ENCODE measurements at places on chromosomes 13 and 19.

GRCh38 chr19:31598730-31599238, 249.5 kb upstream of the TSHZ3 start:
- no peaks in the 10 kb centered on the region for H3K27me3 ChIP-seq
- no peak overlapping the region for H3K4me3 ChIP-seq
- peaks cover 3% of the 10 kb centered on the region for H3K4me1 ChIP-seq
- DNase-seq: no peak

DNA sequence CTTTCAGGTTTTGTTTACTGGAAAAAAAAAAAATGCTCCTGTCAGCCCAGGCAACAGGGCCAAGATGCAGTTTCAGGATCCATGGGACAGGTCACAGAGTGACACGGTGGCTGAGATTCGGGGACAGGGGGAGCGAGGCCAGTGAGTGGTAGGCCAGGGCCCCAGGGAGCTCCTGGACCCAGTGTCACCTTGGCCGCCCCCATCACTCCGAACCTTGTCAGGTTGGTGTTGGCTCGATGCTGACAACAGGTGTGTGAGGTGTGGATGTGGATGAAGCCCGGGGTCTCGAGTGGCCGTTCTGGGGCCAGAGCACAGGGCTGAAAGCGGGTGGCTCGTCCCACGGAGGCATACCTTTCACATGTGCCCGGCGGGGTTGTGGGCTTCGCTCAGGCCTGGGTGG, 6.1 kb upstream of the UQCR11 start:
- no peak overlapping the region for H3K4me3 ChIP-seq
- H3K27ac ChIP-seq: no peak overlapping the region
- DNase-seq: no peak
- peaks cover 17% of the 10 kb centered on the region for H3K27me3 ChIP-seq
- no peaks in the 10 kb centered on the region for H3K4me1 ChIP-seq
- H3K36me3 ChIP-seq: no peaks in the 10 kb centered on the region

DNA sequence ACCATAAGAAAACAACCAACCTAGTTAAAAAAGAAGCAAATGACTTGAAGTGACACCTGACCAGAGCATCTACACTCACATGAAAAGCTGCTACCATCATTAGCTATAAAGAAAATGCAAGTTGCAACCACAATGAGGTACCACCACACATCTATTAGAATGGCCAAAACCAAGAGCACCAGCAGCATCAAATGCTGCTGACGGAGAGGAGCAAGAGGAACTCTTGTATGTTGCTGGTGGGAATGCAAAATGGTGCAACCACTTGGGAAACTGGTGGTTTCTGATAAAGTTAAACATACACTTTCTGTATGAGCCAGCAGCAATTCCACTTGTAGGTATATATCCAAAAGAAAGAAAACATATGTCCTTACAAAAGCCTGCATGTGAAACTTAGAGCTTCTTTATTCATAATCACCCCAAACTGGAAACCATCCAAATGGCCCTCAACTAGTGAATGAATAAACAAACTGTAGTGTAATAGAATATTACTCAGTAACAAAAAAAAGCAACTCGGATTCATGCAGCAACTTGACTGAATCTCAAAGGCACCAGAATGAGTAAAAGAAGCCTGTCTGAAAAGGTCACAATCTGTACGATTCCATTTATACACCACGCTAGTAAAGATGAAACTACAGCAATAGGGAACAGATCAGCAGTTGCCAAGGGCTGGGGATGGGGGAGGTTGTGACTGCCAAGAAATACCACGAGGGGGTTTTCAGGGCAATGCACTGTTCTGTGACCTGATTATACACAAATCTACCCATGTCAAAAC, 60.9 kb upstream of the RANBP3 start:
- H3K36me3 ChIP-seq: no peaks in the 10 kb centered on the region
- H3K4me3 ChIP-seq: no peak overlapping the region
- H3K4me1 ChIP-seq: no peaks in the 10 kb centered on the region
- no peak overlapping the region for H3K27ac ChIP-seq
- no peaks in the 10 kb centered on the region for H3K27me3 ChIP-seq

GRCh38 chr19:41784743-41785142, 11.6 kb upstream of the CEACAM3 start:
- H3K36me3 ChIP-seq: no peaks in the 10 kb centered on the region
- no peaks in the 10 kb centered on the region for H3K4me1 ChIP-seq
- no peak overlapping the region for H3K4me3 ChIP-seq
- H3K27me3 ChIP-seq: peaks cover 3% of the 10 kb centered on the region
- no peak for DNase-seq

GRCh38 chr19:29528946-29529645, 3.3 kb downstream of the VSTM2B start:
- H3K27me3 ChIP-seq: peaks cover 25% of the 10 kb centered on the region
- peak overlapping the region; percentile 89 for H3K4me3 ChIP-seq
- H3K27ac ChIP-seq: peak overlapping the region; percentile 88
- peaks cover 7% of the 10 kb centered on the region for H3K4me1 ChIP-seq

DNA sequence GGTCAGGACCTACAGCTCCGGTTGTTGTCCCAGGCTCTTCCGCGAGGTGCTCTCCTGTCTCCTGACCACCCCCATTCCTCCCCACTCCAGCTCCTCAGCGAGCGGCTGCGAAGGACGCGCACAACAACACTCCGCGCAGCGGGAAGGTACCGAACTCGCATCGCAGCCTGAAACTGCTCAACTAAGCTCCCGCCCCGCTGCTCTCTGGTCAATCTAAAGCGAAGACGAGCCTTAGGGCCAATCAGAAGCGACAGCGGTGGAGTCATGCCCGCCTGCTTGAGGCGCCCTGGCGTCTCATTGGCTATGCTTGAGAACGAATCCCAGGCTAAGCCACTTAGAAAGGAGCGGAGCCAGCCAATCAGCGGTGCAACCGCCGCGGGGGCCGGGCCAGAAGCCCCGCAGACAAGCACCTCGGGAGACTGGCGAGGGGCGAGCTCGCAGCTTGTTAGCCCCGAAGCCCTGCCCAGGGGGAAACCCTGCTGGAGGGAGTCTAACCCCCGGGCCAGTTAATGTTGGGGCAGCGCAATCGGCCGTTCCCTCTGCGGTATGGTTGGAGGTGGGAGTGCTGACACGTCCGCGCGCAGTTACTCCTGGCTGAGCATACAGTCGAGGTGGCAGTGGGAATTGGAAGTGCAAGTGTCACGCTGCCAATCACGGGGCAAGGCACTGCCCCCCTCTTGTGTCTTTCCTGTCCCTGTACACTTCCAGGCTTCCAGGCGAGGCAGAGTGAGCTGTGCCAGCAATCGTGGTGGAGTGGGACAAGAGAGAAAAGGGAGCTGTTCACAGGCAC, 1.9 kb upstream of the ZBTB32 start:
- H3K27me3 ChIP-seq: peaks cover 4% of the 10 kb centered on the region
- H3K27ac ChIP-seq: peak overlapping the region; percentile 93
- H3K36me3 ChIP-seq: no peaks in the 10 kb centered on the region
- no peaks in the 10 kb centered on the region for H3K4me1 ChIP-seq
- H3K4me3 ChIP-seq: peak overlapping the region; percentile 100

DNA sequence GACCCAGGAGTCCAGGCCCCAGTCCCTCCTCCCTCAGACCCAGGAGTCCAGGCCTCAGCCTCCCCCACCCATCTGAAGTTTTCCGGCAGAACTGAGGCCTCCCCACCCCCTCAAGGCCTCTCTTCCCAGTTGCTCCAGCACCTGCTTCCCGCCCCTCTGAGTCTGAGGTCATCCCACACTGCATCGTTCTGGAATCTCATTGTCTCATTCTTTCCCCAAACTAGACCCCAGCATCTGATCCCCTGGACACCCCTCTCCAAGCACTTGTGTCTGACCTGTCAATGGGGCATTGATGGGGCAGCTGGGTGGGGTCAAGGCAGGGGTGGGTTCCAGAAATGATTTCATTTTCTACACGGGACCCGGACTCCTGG, 793 bp upstream of the SBK2 start:
- H3K36me3 ChIP-seq: peaks cover 11% of the 10 kb centered on the region
- no peak overlapping the region for H3K4me3 ChIP-seq
- no peak for DNase-seq
- H3K4me1 ChIP-seq: peaks cover 8% of the 10 kb centered on the region
- H3K27ac ChIP-seq: no peak overlapping the region
- peaks cover 4% of the 10 kb centered on the region for H3K27me3 ChIP-seq

DNA sequence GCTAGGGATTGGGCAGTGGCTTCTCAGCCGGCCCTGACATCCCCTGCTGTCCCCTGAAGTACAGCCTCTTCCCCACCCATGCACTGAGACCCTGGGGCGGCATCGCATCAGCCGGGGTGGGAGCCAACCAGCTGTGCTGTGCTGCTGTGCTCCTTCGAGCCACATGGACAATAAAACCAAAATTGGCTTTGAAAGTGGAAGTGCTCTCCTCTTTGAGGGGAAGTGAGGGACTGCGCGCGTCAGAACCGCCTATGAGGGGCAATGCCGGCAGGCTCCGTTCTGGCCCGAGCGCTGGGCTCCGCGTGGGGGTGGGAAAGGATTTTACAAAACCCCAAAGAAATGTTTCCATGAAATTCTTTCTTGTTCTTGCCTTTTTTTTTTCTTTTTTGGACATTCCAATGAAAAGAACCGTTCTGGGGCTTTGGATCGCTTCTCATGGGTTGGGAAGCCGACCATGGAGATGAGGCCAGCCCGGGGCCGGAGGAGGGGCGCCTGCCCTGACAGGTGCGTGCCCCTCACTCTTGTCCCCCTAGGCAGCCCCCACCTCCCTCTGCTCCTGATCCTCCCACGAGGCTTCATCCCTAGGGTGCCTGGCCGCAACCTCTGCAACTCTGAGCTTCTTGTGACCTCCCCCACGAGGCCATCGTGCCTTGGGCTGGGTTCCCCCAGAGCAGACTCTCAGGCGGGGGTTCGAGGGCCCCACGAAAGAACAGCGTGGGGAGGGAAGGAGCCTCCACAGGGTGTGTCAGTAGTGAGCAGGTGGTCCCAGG, 22.6 kb downstream of the KLHL26 start:
- peaks cover 17% of the 10 kb centered on the region for H3K27me3 ChIP-seq
- H3K27ac ChIP-seq: no peak overlapping the region
- peaks cover 6% of the 10 kb centered on the region for H3K36me3 ChIP-seq
- DNase-seq: no peak
- H3K4me1 ChIP-seq: peaks cover 20% of the 10 kb centered on the region

DNA sequence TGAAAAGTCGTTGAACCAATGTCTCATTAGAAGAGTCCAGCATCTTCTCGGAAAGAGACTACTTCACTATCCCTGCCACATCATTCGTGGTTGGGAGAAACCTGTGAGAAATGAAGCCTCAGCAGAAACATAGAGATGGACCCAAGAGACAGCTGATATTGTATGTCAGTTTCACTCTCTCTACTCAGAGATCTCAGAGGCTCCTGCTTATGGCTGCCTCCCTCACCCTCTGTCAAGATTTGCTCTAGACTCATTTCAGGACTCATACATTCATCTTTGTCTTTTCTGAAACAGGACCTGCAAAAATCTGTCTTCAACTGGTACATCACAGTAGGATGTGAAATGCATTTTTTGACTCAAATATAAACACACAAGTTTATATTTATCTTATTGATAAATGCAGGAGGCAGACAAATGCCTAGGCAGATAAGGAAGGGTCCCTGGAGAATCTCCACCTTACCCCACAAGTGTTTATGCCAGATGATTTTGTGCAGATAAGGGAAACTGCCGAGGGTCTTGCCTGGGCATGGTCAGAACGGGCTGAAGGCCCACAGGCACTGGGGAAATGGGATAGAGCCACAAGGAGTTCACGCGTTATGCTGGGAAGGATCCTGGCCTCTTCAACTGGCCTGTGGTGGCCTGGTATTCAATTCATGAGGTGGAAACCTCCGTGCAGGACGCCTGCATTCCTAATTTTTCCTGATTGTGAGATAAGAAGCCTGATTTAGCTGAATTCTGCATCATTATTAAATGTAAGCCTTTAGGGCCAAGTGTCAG, 1834.0 kb upstream of the PCDH20 start:
- no peak overlapping the region for H3K4me3 ChIP-seq
- H3K27ac ChIP-seq: no peak overlapping the region
- no peaks in the 10 kb centered on the region for H3K27me3 ChIP-seq

- H3K4me3 ChIP-seq: no peak overlapping the region
- peaks cover 23% of the 10 kb centered on the region for H3K4me1 ChIP-seq
- H3K27me3 ChIP-seq: peaks cover 2% of the 10 kb centered on the region
- H3K27ac ChIP-seq: no peak overlapping the region
Observed at GRCh38 chr13:33263976-33264619, 21.5 kb downstream of the STARD13 start.

GRCh38 chr19:19561946-19562664, 24.0 kb downstream of the CILP2 start:
- no peak for DNase-seq
- H3K27ac ChIP-seq: peak overlapping the region; percentile 48
- H3K4me3 ChIP-seq: no peak overlapping the region
- peaks cover 11% of the 10 kb centered on the region for H3K36me3 ChIP-seq
- H3K4me1 ChIP-seq: peaks cover 5% of the 10 kb centered on the region

GRCh38 chr19:3565139-3565538, 7.6 kb upstream of the HMG20B start:
- H3K4me3 ChIP-seq: no peak overlapping the region
- no peaks in the 10 kb centered on the region for H3K4me1 ChIP-seq
- no peaks in the 10 kb centered on the region for H3K36me3 ChIP-seq
- H3K27ac ChIP-seq: no peak overlapping the region
- peaks cover 10% of the 10 kb centered on the region for H3K27me3 ChIP-seq

- no peaks in the 10 kb centered on the region for H3K36me3 ChIP-seq
- no peak for DNase-seq
- H3K4me3 ChIP-seq: no peak overlapping the region
- peaks cover 2% of the 10 kb centered on the region for H3K27me3 ChIP-seq
- H3K4me1 ChIP-seq: no peaks in the 10 kb centered on the region
Observed at GRCh38 chr19:14425696-14426138, 6.6 kb upstream of the DDX39A start.

DNA sequence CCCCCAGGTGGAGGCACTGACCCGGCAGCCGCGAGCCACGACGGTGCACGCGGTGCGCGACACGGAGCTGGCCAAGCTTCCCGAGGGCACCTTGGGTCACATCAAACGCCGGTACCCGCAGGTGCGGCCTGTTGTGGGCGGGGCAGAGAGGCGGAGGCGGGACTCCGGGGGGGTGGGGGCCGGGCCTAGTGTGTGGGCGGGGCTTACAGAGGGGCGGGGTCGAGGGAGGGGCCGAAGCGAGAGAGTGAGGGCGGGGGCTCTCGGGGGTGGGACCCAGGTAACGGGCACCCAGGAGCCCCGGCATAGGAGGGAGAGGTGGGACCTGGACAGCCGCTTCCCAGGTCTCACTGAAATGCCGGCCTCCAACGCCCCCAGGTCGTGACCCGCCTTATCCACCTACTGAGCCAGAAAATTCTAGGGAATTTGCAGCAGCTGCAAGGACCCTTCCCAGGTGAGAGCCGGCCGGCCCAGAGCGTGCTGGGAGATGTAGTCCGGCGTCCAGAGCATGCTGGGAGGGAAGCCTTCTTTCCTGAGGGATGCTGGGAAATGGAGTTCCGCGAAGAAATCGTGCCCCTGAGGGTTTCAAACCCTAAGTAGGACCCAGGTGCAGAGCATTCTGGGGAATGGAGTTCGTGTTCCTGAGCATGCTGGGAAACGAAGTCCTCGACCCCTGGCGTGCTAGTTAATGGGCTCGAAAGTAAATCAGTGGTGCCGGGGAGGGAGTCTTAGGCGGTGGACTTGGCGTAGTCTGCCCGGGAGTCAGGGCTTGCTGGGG, 15.7 kb downstream of the PNPLA6 start:
- H3K4me3 ChIP-seq: peak overlapping the region; percentile 82
- peak; percentile 87 for DNase-seq
- peaks cover 5% of the 10 kb centered on the region for H3K36me3 ChIP-seq
- peaks cover 9% of the 10 kb centered on the region for H3K27me3 ChIP-seq
- peak overlapping the region; percentile 60 for H3K27ac ChIP-seq
- H3K4me1 ChIP-seq: no peaks in the 10 kb centered on the region

Measured in glutamatergic neuron (in vitro differentiated cells).